ENCODE measurements at places on chromosomes 12 and 14.

GRCh38 chr14:65164068-65164824, 61.9 kb upstream of the MAX start:
- peak; percentile 49 for DNase-seq

GRCh38 chr12:108360487-108360886, 21.4 kb upstream of the CMKLR1 start:
- DNase-seq: no peak

DNA sequence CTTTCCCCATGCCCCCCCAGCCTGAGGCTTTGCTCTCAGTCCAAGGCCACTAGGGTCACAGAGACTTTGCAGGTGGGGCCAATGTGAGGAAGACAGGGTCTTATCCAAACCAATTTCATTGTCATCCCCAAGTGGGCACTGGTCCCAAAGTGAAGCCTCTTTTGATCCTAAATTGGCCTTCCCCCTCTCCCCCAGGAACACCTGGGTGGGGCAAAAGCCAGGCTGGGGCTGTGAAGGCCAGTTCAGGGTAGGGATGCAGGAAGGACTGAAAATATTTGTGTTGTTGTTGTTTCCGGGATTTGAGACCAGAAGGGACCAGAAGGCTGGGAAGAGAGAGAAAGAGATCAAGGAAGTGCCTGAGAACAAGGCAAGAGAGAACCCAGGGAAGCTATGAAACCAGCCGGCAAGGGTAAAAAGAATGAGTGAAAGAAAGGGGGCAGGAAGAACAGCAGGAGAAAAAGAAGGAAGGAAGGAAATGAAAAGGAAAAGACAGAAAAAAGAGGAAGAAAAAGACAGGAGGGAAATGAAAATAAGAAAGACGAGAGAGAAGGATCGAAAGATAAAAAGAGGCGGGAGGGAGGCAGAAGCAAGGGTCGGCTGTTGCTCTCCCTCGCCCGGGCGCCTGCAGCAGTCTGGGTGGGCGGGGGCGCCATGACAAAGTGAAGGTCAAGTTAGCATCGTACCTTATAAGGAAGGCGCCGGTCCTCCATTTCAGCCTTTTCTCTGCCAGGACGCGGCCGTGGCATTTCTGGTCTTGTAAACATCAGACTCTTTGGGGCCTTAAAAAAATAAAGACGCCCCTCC, 7.4 kb upstream of the HOXC11 start:
- no peak for DNase-seq

- DNase-seq: no peak
Measured at GRCh38 chr14:90276646-90277367, 20.5 kb downstream of the PSMC1 start.

GRCh38 chr14:33776871-33777270, 174.0 kb downstream of the EGLN3 start:
- DNase-seq: no peak

GRCh38 chr12:65900912-65901672, 76.8 kb downstream of the HMGA2 start:
- DNase-seq: no peak

DNA sequence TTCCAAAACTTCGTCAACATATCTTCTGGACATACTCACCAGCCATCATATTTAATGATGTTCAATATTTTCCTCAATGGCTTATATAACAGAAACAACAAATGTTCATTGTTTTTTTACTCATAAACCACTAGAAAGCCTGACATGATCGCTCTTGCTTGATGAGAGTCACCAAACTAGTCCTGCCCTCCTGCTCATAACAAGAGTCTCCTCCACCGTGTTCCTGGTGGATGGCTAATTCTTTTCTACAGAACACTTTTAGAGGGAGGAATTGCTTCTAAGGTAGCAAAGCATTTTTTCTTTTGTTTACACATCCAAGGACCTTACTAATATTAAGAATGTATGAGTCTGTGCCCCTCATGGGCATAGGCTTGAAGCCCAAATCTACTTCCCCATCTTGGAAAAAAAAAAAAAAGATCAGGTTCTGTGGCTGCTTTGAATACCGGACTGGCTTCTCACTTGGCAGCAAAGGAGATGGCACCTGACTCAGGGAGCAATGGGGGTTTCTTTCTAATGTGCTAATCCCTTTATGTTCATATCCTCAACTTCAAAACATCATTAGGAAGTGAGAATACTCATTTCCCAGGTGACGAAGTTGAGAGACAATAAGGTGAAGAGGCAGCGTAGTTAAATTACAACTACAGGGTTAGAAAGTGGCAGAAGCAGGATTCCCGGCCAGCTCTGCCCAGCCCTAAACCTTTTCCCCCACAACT, 188.8 kb downstream of the EPS8 start:
- DNase-seq: no peak

DNA sequence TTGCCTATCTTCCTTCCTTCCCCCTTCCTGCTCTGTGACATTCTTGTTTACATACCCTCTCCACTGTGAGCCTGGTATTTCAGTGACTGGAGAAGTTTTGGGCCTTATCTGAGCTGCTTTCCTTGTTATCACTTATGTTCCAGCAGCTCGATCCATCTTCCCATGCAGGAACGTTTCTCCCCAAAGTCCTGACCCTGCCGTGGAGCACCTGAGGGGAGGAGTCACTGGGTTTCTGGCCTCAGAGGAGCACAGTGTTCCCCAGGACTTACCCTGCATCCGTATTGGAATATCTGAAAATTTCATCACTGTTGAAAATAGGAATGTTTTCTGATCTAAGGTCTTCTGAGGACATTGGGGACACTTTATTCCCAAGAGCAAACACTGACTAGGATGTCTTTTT, 141.8 kb downstream of the CACNA1C start:
- no peak for DNase-seq

GRCh38 chr14:54908190-54908589, 5.6 kb upstream of the GCH1 start:
- DNase-seq: no peak

GRCh38 chr14:102965282-102965681, 42.8 kb downstream of the AMN start:
- DNase-seq: no peak

GRCh38 chr12:94100211-94100627, 48.2 kb upstream of the PLXNC1 start:
- DNase-seq: no peak

DNA sequence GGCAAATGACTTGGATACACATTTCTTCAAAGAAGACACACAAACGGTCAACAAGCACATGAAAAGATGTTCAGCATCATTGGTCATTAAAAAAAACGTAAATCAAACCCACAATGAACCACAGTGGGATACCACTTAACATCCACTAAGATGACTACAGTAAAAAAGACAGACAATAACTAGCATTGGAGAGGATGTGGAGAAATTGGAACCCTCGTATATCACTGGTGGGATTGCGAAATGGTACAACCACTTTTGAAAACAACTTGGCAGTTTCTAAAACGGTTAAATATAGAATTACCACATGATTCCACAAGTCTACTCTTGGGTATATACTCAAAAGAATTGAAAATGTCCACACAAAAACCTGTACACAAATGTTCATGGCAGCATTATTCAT, 25.2 kb upstream of the PPFIBP1 start:
- no peak for DNase-seq

GRCh38 chr12:108190529-108190928, 61.4 kb downstream of the WSCD2 start:
- DNase-seq: no peak

DNA sequence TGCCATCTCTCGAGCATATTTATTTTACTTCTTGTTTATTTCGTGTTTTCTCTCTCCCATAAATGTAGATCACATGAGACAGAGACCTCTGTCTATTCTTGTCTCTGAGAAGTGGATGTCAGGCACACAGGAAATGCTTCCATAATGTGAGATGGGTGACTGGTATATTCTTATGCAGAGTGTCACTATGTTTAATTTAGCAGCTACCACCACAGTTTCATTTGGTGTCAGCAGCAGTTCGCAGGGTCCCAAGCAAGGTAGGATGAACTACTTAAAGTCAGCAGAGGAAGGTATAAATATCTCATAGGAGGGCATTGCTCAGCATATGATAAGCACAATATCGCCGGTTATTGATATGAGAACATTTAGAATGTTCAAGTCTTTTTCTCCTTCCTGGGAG, 180.9 kb upstream of the CNTN1 start:
- DNase-seq: no peak

DNA sequence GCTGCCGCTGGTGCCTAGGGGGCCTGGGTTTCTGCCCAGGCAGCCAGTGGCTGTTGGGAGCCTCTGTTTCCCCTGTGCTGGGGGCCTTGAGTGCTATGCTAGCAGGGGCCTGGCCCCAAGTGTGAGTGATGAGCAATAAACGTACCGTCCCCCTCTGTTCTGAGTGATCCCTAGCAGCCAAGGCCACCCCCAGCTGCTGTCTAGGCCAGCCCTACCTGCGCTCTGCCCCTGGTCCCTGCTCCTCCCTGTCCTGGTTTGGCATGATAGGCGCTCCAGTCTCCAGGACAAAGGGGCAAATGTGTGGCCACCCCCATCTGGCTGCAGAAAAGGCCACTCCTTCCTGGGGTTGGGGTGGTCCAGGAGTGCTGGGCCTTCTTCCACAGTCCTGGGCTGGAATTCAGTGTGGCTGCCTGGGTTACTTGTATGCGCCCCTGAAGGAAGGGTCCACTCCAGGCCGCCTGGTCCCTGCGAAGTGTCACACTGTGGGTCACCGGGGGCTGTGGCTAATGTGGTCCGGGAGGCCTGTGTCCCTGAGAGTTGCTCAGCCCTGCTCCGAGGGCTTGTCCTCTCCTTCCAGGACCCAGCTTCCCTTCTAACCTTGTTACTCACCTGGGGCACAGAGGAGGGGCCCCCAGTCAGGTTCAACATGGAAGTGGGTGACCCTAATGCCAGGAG, 7.0 kb downstream of the TRMT61A start:
- DNase-seq: no peak

DNA sequence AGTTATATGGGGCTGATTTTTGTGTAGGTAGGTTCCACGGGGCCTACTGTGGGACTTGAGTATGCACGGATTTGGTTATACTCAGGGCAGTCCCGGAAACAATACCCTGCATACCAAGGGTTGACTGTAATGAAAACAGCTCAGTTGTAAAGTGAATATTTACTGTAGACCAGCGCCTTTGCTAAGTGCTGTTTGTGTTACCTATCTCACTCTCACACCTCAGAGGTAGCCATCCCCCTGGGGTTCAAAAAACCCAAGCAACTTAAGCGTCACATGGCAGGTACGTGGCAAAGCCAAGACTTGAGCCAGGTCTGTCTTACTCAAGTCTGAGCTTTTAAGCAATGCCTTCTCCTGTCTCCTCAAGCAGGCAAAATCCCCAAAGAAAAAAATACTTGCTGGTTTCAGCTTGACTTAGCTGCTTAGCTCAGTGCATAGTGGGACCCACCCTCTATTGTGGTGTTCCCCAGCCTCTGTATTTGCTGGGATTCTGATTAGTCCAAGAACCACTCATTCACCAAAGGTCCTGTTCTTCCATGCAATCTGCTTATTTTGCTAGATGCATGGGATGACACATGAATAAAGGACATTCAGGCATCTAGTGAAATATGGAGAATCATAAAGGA, 34.2 kb upstream of the STRN3 start:
- no peak for DNase-seq

DNA sequence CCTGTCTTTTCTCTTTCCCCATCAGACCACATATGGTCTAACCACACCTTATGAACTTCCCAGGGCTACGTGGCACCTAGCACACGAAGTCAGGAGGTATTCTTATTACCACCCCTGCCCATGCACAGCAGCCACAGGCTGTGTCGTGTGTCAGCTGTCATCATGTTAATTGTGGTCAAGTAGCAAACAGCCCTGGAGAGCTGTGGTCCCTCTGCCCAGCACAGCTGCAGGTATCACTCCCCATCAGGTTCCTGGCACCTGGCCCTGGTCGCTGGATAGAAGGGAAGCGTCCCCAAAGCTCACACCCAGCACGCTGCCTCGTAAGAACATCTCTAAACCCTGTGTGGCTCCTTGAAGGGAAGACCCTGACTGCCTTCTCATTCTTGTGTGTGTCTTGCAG, 45.4 kb downstream of the CLMN start:
- no peak for DNase-seq

GRCh38 chr14:90804292-90805083, 11.7 kb downstream of the TTC7B start:
- DNase-seq: no peak

GRCh38 chr12:57240926-57241401, 10.0 kb downstream of the STAC3 start:
- no peak for DNase-seq

GRCh38 chr14:104133496-104133895, 4.9 kb upstream of the KIF26A start:
- DNase-seq: no peak

DNA sequence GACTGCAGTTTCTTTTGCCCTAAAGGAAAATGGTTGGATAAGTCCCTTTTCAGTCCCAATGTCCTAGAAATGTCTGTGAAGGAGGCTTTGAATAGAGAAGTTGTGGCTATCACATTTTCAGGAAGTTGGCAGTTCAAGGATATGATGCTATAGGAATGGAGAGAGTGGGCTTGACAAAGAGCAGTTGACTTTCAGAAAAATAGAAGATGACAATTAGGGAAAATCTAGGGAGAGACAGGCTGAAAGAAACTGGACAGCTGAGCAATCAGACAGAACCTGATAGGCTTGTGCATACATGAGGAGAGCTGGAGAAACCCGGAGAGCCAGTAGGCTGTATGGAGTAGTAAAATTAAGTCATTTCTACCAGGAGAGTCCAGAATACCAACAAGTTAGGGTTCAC, 50.5 kb downstream of the LMNTD1 start:
- no peak for DNase-seq

DNA sequence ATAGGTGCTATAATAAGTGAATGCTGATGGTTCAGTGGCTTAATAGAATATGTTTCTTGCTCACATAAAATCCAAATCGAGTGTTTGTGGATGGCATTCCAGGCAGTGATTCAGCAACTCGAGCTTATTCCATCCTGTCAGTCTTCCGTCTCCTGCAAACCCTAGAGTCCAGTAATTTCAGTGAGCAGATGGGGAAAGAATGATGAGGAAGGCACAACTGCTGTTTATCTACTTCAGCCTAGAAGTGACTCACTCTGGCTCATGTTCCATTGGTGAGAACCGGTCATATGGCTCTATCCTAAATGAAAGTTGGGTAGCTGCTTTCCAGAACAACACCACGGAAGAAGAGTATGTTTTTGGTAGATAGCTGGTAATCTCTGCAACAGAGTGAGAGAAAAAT, 421.8 kb upstream of the PDE3A start:
- DNase-seq: no peak

GRCh38 chr12:32501835-32502333, 102.5 kb downstream of the FGD4 start:
- peak; percentile 72 for DNase-seq

DNA sequence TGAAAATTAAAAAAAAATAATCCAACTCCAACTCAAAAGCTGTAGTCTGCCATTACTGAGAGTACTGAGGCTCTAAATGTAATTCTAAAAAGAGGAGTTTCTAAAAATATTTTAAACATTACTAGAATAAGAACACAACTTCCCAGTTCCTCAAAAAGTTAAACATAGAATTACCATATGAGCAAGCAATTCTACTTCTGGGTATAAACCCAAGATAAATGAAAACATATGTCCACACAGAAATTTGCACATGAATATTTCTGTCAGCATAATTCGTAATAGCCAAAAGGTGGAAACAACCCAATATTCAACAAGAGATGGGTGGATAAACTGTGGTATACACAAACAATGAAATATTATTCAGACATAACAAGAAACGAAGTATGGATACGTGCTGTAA, 15.0 kb upstream of the NR2C1 start:
- DNase-seq: no peak

GRCh38 chr14:23123419-23123818, 4.4 kb upstream of the CEBPE start:
- no peak for DNase-seq

- DNase-seq: no peak
Measured at GRCh38 chr14:104571246-104571645, 8.3 kb upstream of the C14orf180 start.

Data from neural crest cell (in vitro differentiated cells).